ENCODE measurements at places on chromosomes 11 and 22.

GRCh38 chr11:35112056-35112845 lies 26.7 kb upstream of the CD44 start:
- peak; percentile 11 for DNase-seq

DNA sequence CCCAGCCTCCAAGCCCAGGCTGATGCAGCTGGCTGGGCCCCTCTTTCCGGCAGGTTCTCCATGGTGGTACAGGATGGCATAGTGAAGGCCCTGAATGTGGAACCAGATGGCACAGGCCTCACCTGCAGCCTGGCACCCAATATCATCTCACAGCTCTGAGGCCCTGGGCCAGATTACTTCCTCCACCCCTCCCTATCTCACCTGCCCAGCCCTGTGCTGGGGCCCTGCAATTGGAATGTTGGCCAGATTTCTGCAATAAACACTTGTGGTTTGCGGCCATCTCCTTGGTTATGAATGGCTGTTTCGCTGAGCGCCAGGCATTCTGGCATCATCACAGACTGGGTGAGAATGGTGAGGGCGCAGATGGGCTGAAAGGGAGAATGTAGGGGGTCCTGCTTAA lies 3.6 kb downstream of the PRDX5 start:
- DNase-seq = no peak

DNA sequence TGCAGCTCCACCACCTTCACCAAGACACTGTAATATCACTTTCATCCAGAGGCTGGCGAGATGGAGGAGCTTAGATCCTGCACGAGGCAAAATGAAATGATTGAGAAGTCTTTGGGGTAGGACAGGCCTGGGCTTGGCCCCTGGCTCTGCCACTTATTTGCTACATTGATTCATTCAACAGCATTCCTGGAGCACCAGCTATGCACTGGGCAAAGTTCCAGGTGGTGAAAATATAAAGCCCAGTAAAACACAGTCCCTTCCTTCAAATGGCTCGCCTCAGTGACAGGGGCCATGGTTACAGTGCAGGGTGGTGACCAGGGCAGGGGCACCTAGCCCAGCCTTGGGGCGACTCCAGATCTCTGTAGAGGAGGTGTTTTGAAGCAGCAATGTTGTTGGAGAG lies 19.7 kb downstream of the ALX4 start:
- no peak for DNase-seq

DNA sequence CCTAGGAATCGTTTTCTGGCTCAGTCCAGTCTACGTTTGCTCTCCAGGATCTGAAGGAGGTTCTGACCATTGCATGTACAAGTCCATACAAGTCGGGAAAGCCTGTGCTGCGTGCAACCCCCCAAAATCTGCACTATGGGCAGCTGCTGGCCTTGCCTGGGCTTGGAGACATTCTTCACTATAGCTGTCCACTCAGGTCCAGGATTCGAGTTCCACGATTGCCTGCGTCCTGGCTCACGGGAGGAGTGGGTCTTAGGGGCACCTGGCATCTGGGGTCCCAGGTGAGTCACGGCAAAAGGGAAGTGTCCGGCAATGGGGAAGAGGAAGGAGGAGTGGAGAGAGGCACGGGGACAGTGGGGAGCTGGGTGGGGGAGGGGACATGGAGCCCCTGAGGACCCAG lies 563.0 kb downstream of the BRD1 start:
- DNase-seq = no peak

GRCh38 chr22:47919001-47919441 lies 1156.6 kb downstream of the TBC1D22A start:
- DNase-seq = peak; percentile 71

- DNase-seq = no peak
Observed at GRCh38 chr11:123055191-123055901, 6.6 kb downstream of the HSPA8 start.

GRCh38 chr11:17406818-17407149 lies 18.3 kb upstream of the KCNJ11 start:
- DNase-seq = no peak

DNA sequence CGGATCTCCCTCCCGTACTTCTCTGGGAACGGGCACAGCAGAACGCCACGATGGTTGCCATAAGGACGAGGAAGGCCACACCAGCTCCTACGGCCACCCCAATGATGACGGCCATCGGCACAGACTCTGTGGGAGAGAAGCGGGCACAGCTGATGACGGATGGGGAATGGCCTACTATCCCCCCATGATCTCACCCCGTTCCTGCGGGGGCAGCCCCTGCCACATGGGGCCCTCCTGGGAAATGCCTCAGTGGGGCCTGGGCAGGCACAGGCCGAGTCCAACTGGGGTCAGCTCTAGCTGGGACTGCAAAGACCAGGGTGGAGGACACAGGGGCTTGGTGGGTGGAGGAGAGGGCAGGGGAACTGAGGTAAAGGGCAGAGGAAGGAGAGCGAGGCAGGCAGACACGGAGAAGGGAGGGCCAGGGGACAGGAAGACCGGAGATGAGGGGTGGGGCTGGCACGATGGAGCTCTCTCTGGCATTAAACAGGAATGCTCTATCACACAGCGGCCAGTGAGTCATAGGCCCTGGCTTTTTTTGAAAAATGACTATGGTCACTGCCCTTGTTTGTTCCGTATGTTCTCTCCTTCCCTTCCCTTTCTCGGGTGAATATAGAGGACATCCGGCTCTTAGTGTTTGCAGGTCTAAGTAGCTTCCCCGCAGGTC lies 76.0 kb downstream of the ST3GAL4 start:
- DNase-seq = no peak

DNA sequence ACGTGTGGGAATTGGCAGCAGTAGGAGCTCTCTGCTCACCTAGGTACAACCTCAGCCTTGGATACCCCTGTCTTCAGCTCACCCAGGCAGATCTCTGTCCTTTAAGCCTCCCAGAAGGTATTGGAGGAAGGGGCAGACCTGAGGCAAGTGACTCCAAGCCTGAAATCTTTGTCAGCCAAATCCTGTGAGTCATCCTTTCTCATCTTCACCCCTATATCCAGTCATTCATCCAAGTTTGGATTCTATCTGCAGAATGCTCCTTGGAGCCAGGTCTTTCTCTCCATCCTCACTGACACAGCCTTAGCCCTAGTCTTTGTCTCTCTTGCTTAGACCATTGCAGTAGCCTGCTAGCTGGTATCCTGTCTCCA lies 10.4 kb upstream of the THY1 start:
- DNase-seq = no peak

DNA sequence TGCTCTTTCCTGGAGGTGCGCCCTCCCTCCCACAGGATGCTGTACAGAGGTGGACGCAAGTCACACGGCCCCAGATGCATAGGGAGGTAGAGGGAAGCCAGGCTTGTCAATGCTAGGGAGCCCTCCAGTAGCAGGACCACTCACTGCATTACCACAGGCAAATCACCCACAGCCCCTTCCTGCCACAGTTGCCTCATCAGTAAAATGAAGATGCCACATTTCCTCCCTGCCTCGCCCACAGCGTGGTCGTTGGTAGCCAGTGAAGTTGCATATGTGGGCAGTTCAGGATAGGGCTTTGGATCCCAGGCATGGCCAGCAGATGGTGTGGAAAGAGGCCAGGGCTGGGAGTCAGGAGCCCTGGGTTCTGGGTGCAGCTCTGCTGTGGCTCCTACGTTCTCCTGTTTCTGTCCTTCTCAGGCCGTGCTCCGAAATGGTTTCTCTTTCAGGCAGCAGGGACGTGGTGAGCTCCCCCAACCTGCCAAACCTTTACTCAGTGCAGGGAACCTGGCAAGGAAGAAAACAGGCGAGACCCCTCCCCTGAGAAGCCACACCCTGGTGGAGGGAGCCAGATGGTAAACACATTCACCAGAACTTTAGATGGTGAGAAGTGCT lies 22.6 kb downstream of the DAGLA start:
- DNase-seq = no peak

DNA sequence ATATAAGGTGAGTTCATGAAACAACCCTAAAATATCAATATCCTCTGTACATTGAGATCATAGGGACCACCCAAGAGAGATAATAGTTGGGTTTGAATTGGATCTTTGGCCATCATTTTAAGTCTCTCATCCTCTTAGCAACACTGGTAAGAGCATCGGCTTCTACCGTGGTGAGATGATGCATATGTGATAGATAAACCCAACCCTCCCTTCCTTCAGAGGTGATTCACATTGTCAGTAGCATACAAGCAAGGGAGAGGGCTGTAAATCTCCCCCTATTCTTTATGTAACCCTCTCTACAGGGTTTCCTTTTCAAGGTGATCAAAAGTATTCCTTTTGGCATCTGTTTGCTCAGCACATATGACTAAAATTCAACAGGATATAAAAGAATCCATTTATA lies 102.4 kb upstream of the MTMR2 start:
- DNase-seq = no peak

DNA sequence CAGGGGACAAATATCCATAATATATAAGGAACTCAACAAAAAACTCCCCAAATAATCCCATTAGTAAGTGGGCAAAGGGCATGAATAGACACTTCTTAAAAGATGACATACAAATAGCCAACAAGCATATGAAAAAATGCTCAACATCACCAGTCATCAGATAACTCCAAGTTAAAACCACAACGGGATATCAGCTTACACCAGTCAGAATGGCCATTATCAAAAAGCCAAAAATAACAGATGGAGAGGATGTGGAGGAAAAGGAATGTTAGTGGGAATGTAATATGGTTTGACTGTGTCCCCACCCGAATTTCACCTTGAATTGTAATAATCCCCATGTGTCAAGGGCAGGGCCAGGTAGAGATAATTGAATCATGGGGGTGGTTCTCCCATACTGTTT lies 350.1 kb downstream of the GUCY1A2 start:
- DNase-seq = peak; percentile 29

DNA sequence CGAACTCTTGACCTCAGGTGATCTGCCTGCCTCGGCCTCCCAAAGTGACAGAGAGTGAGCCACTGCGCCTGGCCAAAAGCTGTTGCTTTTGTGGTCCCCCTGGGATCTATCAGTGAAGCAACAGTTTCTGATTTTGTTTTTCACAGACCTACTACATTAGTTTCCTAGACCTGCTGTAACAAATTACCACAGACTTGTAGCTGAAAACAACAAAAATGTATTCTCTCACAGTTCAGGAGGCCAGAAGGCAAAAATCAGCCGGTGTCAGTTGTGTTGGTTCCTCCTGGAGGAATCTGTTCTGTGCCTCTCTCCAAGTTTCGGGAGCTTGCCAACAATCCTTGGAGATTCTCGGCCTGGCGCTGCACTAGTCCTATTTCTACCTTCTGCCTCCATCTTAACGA lies 8.5 kb upstream of the SLC35C1 start:
- DNase-seq = no peak

DNA sequence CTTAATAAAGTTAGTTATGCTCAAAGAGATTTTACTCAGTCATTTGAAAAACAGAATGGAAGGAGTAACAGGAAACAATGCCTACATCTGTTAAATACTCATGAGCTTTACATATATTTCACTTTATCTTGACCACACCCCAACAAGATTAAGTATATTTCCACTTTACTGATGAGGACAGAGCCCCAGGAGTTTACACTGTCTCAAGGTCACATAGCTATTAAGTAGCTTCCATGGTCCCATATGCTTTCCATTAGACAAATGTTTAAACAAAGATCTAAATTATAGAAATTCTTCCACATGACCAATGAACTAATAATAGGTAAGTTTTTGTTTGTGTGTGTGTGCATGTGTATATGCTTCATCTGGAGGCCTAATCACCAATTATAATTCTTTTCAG lies 30.2 kb downstream of the MRTFA start:
- no peak for DNase-seq

DNA sequence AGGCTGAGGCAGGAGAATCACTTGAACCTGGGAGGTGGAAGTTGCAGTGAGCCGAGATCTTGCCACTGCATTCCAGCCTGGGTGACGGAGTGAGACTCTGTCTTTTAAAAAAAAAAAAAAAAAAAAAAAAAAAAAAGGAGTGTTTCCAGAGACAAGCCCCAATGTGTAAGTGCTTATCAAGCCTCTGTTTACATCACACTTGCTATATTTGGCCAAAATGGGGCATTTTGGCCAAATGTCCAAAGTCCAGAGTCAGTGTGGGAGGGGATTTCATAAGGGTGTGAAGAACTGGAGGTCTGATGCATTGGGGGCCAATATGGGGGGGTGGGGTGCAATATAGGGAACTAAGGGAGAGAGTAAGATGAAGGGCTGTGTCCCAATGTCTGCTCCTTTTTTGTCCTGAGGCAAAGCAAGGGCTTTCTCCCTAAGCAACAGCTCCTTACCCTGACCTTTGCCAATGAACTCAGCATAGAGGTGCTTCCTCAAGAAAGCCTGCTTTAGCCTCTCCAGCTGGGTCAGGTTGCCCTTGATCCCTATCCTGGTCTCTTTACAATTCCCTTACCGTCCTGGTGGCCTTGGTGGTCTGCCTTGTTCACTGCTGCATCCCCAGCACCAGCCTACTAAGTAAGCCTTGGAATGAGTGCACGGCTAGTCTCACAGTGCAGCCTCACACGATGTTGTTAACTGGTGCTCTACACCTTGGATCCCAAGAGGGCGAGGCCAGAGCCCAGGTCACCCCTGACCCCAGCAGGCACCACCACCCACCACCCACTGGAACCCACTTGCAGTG lies 14.1 kb upstream of the BCR start:
- no peak for DNase-seq

GRCh38 chr22:49235463-49236300 lies 592.0 kb downstream of the BRD1 start:
- no peak for DNase-seq

DNA sequence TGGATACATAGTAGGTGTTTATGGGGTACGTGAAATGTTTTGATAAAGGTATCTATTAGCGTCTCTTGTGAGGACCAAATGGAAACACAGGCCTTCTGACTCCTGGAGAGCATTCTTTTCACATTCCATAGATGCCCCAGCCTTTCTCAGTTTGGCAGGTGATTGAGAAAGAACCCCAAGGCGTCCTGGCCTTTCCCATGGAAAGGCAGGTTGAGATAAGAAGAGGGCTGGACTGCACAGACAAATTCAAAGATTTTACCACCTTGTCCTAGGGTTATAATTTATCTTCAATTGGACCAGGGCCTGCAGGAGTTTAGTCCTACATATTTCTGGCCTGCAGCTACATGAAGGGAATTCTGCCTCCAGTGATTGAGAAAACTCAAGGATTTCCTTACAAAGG lies 661 bp upstream of the OLFML1 start:
- DNase-seq = no peak

DNA sequence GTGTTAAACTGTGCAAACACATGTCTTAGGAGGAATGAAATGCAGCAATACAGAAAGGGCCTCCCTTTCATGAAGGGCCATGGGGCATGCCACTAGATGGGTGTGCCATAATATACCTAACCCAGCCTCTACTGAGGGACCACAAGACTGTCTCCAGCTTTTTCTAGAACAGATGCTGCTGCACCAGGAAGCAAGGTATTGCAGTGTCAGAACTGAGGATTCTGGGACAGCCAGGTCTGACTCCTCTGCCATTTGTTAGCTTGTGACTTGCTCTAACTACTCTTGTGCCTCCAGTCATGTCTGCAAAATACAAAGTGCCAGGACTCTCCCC lies 53.2 kb downstream of the HIRA start:
- DNase-seq = no peak

DNA sequence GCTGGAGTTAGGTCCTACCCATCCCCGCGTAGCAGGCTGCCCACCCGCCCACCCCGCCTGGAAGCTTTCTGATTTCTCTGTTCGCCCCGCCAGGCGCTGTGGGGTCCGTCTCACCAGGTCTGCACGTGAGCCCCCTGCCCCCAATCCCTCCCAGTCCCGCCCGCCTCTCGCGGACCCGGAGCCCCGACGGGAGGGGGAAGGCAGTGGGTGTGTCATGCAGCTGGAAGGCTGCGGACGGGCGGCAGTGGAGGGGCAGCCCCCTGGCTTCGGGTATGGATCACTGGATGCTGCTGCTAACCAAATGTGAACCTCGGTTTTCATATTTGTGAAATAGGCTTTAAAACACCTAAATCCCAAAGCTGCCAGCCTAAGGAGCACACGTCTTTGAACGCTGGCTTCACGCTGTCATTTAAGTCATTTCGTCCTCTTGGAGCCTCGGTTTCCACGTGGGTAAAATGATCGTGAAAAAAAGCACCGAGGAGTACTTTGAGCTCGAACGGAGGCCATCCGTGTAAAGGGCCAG lies 568 bp upstream of the BIK start:
- no peak for DNase-seq
